ENCODE measurements at places on chromosomes 6 and 20. TPM values are rescaled to one million over a fixed set of nuclear protein-coding genes. Genes with fewer than 3 reads are reported as not detected.

DNA sequence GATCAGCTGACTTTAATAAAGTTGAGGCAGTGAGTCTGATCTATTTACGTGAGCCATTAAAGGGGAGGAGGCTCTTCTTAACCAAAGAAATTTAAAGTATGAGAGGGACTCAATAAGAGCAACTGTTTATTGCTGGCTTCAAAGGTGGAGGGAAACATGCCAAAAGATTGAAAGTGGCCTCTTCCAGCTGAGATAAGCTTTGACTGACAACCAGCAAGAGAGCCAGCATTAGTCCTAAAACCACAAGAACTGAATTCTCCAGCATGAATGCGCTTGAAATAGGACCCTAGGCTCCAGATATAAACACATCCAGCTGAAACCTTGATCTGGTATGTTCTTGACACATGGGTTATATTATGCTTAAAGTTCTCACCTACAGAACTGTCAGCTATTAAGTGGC is 123.1 kb upstream of the GJE1 start:
- no peak for DNase-seq
- peaks cover 9% of the 10 kb centered on the region for H3K4me1 ChIP-seq
- H3K4me3 ChIP-seq = no peak overlapping the region

GRCh38 chr6:139265512-139266190 is 26.1 kb downstream of the TXLNB start:
- DNase-seq = no peak
- no peak overlapping the region for H3K4me3 ChIP-seq
- no peak overlapping the region for H3K27ac ChIP-seq
- H3K27me3 ChIP-seq = no peaks in the 10 kb centered on the region

GRCh38 chr6:159577564-159577963 is 115.5 kb downstream of the SOD2 start:
- no peaks in the 10 kb centered on the region for H3K4me1 ChIP-seq
- H3K27me3 ChIP-seq = no peaks in the 10 kb centered on the region
- no peak for DNase-seq
- no peaks in the 10 kb centered on the region for H3K36me3 ChIP-seq
- no peak overlapping the region for H3K27ac ChIP-seq

GRCh38 chr6:139131736-139132280 is 3.1 kb upstream of the HECA start:
- H3K27me3 ChIP-seq = no peaks in the 10 kb centered on the region
- peak overlapping the region; percentile 40 for H3K27ac ChIP-seq
- no peaks in the 10 kb centered on the region for H3K36me3 ChIP-seq

GRCh38 chr6:31715022-31715958 is at the start of gene LY6G6D:
LY6G6D (plus strand) TSS chr6:31715348; CDS start chr6:31715356, 8 bp downstream.
- no peak for DNase-seq
- peaks cover 51% of the 10 kb centered on the region for H3K4me1 ChIP-seq
- no peaks in the 10 kb centered on the region for H3K27me3 ChIP-seq
- no peak within 1 kb of the TSS for H3K4me3 ChIP-seq
- H3K27ac ChIP-seq = peak within 1 kb of the TSS; percentile 9

- no peaks in the 10 kb centered on the region for H3K4me1 ChIP-seq
- no peaks in the 10 kb centered on the region for H3K36me3 ChIP-seq
- DNase-seq = no peak
- no peak overlapping the region for H3K4me3 ChIP-seq
- no peaks in the 10 kb centered on the region for H3K27me3 ChIP-seq
These were observed 40.5 kb downstream of the FAM110A start for GRCh38 chr20:873875-874607.

DNA sequence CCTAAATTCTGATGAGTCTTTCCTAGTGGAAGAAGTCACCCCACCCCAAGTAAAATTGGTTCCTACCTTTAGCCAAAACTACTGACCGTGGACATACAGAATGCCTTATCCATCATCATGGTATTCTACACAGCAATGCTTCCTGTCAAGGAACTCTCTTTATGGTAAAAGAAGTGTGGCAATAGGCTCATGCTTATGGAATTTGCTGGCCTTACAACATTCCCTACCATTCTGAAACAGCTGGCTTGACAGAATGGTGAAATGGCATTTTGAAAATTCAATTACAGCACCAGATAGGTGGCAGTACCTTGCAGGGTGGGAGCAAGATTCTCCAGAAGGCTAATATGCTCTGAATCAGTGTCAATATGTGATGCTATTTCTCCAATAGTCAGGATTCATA is 41.8 kb upstream of the BACH2 start:
- no peak for DNase-seq
- no peaks in the 10 kb centered on the region for H3K4me1 ChIP-seq
- no peaks in the 10 kb centered on the region for H3K27me3 ChIP-seq
- H3K36me3 ChIP-seq = no peaks in the 10 kb centered on the region
- H3K4me3 ChIP-seq = no peak overlapping the region

- no peak overlapping the region for H3K4me3 ChIP-seq
- no peaks in the 10 kb centered on the region for H3K4me1 ChIP-seq
- no peak for DNase-seq
- no peaks in the 10 kb centered on the region for H3K27me3 ChIP-seq
These were observed 292.6 kb downstream of the GMDS start for GRCh38 chr6:1952740-1953360.

GRCh38 chr6:45327956-45328522 is at the start of gene RUNX2:
RUNX2 (plus strand) TSS chr6:45328330; CDS start chr6:45328727, 397 bp downstream.
- no peak within 1 kb of the TSS for H3K4me3 ChIP-seq
- no peak for DNase-seq
- no peaks in the 10 kb centered on the region for H3K27me3 ChIP-seq

DNA sequence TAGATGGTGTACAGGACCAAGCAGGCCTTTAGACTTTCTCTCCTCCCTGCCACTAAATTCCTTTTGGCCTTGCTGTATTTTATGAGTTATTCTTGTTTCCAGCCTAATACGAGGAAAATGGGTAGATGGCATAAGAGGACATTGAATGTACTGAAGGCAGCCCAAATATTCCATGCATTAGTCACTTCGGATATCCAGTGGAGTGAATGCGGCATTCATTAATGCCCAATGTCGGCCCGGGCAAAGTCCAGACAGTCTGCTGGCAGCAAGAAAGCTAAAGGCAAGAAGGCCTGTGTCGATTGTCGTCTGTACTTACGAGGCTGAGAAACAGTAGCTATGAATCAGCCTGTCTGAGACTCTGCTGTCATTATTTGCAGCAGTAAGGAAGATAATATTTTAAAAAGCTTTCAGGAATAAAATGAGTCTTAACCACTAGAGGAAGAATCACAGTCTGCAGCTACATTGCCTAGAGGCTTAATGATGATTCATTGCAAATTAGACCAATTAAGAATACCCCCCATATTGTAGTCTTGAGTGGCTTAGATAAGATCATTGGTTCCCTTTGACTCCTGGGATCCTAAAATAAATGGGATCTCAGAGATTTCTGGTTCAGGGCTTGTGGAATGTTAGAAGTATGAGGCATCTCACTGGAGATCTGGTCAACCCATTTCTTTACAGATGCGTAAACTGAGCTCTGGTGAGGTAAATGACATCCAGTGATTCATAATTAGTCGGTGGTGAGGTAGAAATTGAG is 534.1 kb upstream of the JAG1 start:
- H3K4me1 ChIP-seq = peaks cover 17% of the 10 kb centered on the region
- H3K27me3 ChIP-seq = no peaks in the 10 kb centered on the region
- no peak for DNase-seq
- H3K27ac ChIP-seq = peak overlapping the region; percentile 6
- no peak overlapping the region for H3K4me3 ChIP-seq

DNA sequence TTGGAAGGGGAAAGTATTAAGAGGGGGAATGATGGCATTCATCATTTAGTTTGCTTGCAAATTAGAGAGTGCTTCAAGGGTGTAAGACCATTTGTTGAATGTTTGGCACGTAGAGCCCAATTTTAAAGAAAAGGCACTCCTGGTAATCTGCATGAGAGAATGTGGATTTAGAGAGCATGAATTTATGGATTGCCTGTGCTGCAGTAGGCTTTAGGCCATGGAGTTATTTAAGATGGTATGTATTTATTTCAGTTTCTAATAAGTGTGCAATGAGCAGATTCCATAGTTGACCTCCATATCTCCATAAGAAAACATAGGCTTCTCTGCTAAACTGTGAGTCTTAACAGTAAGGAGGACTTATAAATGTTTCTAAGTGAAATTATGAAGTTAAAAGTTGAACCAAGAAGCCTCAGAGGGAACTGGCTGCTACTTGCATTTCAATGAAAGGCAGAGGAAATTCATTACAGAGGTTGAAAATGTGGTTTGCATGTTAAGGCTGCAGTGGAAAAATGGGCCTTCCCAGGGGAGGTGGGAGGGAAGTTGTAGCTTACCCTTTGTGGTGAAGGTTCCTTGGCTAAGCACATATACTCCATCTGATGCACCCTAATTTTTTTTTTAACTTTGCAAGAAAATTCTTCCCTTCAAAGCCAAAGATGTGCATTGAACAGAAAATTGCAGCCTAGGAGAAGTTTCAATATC is 134.2 kb downstream of the CARMIL1 start:
- H3K36me3 ChIP-seq = no peaks in the 10 kb centered on the region
- H3K27me3 ChIP-seq = no peaks in the 10 kb centered on the region
- no peak for DNase-seq
- H3K4me1 ChIP-seq = peaks cover 13% of the 10 kb centered on the region
- H3K4me3 ChIP-seq = no peak overlapping the region
- no peak overlapping the region for H3K27ac ChIP-seq

DNA sequence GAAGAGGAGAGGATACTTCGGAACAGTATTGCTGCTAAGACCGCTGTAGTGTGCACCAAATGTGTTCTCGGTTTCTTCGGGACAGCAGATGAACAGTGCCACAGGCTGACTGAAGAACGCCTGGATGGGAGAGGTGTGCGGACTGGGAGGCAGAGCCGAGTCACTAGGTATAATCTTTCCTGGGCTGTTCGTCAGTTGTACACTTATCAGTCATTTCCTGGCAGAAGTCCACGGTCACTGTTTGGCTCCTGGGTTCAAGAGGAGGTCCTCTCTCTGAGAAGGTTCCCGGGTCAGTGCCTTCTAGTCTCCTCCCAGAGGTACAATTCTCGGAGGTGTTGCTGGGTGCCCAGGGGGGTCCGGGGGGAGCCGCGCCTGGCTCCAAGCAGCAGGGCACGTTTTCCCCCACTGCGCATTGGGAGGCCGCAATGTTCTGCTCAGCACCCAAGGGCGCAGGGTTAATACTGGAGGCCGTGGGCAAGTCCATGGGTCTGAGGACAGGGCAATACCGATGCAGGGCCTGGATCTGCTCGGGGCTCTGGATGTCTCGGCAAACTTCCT is 38.1 kb downstream of the GJA10 start:
- H3K27ac ChIP-seq = no peak overlapping the region
- no peaks in the 10 kb centered on the region for H3K36me3 ChIP-seq

GRCh38 chr20:62893700-62894099 is 32.1 kb upstream of the TCFL5 start:
- no peaks in the 10 kb centered on the region for H3K4me1 ChIP-seq
- no peaks in the 10 kb centered on the region for H3K27me3 ChIP-seq
- no peak overlapping the region for H3K4me3 ChIP-seq
- no peak overlapping the region for H3K27ac ChIP-seq

- no peak overlapping the region for H3K27ac ChIP-seq
- no peak overlapping the region for H3K4me3 ChIP-seq
- H3K27me3 ChIP-seq = no peaks in the 10 kb centered on the region
- H3K4me1 ChIP-seq = no peaks in the 10 kb centered on the region
These were observed 5.8 kb upstream of the SLC52A3 start for GRCh38 chr20:774016-774659.

DNA sequence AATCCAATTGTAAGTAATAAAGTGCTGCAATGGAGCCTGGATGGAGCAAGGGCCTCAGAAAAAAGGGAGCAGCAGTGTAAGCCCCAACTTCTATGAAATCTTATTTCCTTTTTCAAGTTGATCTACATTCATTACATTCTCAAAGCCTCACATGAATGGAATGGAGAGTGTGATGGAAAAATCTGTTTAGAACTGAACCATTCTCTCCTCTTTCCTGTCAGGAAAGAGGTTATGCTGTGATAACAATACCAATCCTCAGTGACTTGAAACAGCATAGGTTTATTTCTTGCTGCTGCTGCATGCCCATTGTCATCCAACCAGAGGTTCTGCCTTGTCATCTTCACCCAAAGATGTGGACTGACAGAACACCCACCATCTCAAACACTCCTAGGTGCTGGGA is 8.9 kb upstream of the OR2H2 start:
- DNase-seq = no peak
- H3K4me3 ChIP-seq = no peak overlapping the region
- H3K27ac ChIP-seq = no peak overlapping the region
- H3K4me1 ChIP-seq = no peaks in the 10 kb centered on the region
- no peaks in the 10 kb centered on the region for H3K36me3 ChIP-seq

DNA sequence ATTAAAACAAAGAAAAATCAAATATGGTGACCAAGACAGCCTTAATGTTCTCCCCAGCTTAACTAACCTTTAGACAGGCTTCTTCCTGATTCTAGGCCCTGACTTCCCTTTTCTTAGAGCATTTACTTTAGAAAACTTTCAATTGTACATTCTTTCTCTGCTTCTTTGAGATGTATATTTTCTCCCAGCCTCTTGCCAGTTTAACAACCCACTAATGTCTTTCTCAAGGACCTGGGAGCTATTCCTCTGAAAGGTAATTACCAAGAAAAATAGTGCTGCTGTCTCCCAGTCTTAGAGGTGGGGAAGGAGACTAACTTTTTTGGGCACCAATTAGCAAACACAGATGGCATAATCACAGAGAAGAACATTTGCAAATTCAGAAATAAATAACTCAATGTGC is 62.8 kb upstream of the KCNQ5 start:
- no peak overlapping the region for H3K27ac ChIP-seq
- no peaks in the 10 kb centered on the region for H3K36me3 ChIP-seq
- no peaks in the 10 kb centered on the region for H3K4me1 ChIP-seq
- DNase-seq = no peak

GRCh38 chr20:25541676-25542075 is 43.7 kb downstream of the NINL start:
- H3K27ac ChIP-seq = peak overlapping the region; percentile 16
- no peaks in the 10 kb centered on the region for H3K27me3 ChIP-seq
- peaks cover 24% of the 10 kb centered on the region for H3K4me1 ChIP-seq
- no peak overlapping the region for H3K4me3 ChIP-seq

DNA sequence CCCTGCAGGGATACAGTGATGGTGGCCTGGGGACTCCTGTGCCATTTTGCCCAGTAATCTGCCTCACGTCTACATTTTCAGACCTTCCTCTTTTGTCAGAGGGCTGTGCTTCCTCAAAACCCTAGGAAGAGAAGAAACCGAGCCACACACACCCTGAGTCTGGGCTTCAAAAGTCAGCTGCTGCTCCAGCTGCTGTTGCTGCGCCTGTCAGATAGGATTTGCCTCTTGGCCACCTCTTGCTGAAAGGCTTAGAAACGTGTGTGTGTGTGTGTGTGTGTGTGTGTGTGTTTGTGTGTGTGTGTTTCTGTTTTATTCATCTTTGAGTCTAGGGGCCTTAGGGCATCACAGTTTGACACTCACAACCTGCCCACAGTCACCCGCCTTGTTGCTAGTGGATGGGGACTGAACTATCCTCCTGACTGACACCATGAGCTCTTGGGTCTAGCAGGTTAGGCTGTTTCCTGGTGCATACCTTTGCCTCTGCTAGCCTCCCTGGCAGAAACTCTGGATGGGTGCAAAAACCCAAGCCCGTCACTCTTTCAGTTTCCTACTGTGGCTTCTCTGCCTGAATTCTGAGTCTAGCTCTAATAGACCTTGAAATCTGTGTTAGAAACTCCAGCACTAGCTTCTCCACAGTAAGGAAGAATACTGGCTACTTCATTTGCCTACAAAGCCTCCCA is 94.9 kb upstream of the CEP85L start:
- H3K4me1 ChIP-seq = no peaks in the 10 kb centered on the region
- no peak for DNase-seq
- no peaks in the 10 kb centered on the region for H3K36me3 ChIP-seq
- no peaks in the 10 kb centered on the region for H3K27me3 ChIP-seq

Gene TAB2
- 32.7 TPM for total RNA-seq

Gene HAO1
- total RNA-seq = not detected

Gene NRM
- total RNA-seq = 3.8 TPM

Gene NEDD9
- 12.7 TPM for total RNA-seq

Gene F13A1
- 0.87 TPM for total RNA-seq

Gene SASH1
- 62.7 TPM for total RNA-seq

Gene TINAG
- total RNA-seq = not detected

Gene BTN2A1
- 7.8 TPM for total RNA-seq
